EL (cell line): ENCODE measurements at places on chromosomes 16 and 17.

- DNase-seq = no peak
Measured at GRCh38 chr17:8504460-8505207, 69.0 kb downstream of the NDEL1 start.

DNA sequence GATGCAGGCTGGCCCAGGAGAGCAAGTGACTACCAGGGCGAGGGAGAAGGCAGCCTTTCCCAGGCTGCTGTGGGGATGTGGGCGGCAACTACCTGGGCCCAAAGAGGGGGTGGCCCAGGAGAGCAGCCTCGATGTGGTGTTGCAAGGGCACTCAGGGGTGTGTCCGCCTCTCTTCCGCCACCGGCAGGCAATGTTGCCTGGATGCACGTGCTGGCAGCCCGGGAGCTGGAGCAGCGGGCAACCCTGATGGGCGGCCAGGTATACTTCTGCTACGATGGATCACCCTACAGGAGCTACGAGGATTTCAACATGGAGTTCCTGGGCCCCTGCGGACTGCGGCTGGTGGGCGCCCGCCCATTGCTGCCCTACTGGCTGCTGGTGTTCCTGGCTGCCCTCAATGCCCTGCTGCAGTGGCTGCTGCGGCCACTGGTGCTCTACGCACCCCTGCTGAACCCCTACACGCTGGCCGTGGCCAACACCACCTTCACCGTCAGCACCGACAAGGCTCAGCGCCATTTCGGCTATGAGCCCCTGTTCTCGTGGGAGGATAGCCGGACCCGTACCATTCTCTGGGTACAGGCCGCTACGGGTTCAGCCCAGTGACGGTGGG is 2.7 kb downstream of the HSD3B7 start:
- no peak for DNase-seq

DNA sequence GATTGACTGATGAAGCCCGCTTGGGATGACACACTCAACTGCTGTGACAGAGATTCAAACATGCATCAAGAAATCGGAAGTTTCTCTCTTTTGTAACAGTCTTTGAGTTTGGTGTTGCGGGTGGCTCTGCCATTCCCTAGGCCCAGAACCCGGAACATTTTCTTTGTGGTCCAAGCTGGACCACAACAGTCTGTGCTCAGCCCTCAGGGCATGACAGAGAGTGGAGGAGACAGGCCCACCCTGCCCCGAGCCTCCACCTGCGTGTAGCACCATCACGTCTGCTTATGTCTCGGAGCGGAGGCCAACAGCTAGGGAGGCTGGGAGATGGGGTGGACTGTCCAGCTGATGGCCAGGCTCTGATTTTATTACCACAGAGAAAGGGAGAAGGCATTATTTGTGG is 64.5 kb downstream of the SHISA6 start:
- no peak for DNase-seq

GRCh38 chr17:69060822-69061221 is at the start of gene ABCA9:
ABCA9 (minus strand) TSS chr17:69060927; CDS start chr17:69051126, 9,801 bp downstream.
- DNase-seq = no peak

GRCh38 chr16:11957591-11958395 is 7.2 kb upstream of the TNFRSF17 start:
- DNase-seq = no peak

- no peak for DNase-seq
Measured at GRCh38 chr17:28738680-28739384, 5.0 kb upstream of the TRAF4 start.

DNA sequence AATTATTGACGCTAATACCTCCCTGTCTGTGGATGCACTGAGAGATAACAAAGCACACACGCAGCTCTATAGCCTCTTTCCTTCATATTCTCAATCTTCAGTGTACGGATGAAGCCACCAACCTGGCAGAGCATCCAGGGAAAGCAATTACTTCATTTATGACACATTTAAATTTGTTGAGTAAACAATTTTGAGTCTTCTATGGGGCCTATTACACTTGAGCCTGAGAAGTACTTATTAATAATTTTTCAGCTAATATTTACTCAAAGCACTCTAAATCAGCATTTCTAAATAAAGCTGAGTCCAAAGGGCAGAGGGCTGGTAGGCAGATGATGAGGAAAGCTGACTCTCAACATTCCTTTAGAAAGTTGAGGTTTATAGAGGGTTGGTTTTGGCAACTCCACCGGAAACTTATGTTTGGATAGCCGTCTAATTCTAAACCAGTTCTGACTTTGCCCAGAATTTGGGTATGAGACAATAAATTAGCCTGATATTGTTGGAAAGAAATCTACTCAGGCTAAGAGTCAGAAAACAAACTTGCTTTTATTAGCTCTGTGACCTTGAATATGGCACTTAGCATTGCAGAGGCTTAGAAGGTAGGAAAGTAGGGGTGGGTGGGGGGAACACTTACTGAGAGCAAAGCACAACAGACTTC is 643.5 kb downstream of the CDH11 start:
- DNase-seq = peak; percentile 72

- DNase-seq = no peak
Measured at GRCh38 chr16:30397056-30397455, 1.8 kb downstream of the ZNF48 start.

DNA sequence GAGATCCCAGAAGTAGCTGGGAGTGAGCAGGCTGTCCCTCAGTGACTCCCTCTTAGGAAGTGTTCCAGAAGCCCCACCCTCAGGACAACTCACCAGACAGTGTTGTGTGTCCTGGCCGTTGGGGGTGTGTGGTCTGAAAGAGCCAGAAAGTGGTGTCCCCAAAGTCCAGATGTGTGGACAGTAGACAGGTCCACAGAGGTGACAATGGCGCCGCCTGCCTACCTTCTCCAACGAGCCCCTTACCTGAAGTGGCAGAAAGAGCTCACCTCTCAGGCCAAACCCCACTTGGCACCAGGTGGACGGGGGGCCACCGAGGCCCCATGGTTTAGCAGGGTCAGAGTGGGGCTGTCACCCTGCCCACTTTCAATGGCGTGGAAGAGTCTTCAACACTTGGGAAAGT is 19.9 kb downstream of the C17orf100 start:
- no peak for DNase-seq

- no peak for DNase-seq
Measured at GRCh38 chr17:74527081-74527480, 4.2 kb downstream of the CD300LB start.

- no peak for DNase-seq
Measured at GRCh38 chr17:32440722-32441121, 3.6 kb upstream of the PSMD11 start.

- no peak for DNase-seq
Measured at GRCh38 chr17:73365301-73365874, 53.6 kb upstream of the CDC42EP4 start.

- no peak for DNase-seq
Measured at GRCh38 chr17:80992948-80993624, 1.4 kb downstream of the CHMP6 start.

- DNase-seq = no peak
Measured at GRCh38 chr16:46930861-46931260, 42.6 kb downstream of the DNAJA2 start.

- DNase-seq = peak; percentile 72
Measured at GRCh38 chr16:84970447-84971127, 40.7 kb downstream of the ZDHHC7 start.

DNA sequence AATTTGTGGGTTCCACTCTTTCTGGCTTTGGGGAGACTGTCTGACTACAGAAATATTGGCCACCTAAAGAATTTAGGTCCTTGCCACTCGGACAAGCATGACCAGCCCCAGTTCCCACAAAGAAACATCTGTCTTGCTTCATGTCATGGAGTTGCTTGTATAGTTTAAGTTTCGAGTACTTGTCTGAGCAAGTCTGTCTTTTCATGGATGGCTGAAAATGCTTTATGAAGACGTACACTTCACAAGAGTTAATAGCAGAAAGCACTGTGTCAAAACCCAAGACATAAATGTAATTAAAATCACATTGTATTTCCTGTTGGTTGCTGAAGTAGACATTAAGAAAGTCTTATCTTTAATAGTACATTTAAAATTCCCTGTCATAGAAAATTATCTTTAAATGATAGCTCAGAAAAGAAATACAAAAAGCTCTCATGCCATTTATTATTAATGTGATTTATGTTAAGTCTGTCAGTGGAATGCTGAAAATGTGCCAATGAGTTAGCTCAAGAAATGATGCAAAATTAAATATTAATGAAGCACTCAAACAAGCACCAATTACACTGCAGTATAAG is 29.8 kb upstream of the XYLT2 start:
- DNase-seq = no peak

DNA sequence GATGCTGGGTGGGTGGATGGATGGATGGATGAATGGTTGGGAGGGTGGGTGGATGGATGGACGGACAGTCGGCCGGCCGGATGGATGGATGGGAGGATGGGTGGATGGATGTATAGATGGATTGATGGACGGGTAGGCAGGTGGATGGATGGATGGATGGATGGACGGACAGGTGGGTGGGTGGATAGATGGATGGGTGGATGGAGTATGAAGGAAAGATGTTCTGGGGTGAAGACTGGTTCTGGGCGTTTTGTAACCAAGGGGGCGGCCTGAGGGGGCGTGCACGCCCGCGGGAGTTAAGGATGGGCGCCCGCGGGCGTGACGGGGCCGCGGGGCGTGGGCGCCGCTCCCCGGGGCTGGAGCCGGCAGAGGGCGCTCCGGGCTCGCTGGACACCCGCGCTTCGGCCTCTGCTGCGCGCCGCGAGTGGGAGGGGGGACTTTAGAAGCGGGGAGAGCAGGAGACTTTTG is at the start of gene NECAB2:
Gene NECAB2, plus strand, starts transcription at position 407 of the 468 bp plus-strand sequence. CDS start 405 bp downstream, outside the sequence.
- peak; percentile 30 for DNase-seq

DNA sequence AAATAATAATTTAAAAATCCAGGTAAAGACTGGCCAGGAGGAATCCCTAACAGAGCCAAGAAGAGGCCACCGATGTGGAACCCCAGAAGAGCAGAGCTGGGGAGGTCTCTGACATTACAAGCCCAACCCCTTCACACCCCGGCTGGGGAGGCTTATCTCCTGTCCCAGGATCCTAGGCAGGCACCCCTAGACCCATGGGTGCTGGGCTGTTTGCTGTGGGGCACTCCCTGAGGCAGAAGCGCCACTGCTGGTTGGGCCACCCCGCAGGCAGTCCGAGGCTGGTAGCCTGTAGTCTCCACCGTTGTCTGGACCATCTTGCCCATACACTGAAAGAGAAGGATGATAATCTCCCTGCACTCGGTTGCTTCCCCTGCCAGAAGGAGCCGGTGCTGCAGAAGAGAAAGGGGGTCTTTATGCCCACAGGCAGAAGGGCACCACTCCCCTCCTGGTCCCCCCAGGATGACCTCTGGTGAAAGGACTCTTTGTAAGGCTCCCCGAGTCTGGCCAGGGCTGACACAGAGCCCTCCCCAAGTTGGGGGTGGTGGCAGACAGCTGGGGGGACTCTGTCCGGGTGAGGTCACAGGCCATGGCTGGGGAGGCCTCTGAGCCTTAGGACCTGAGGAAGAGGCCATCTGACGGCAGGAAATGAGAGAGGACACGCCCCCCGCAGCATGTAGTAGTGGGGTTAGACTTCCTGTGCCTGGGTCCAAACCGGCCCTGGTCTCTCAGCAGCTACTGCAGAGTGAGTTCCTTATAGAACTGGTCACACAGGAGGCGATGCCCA is 34.2 kb downstream of the CFAP20 start:
- DNase-seq = no peak

DNA sequence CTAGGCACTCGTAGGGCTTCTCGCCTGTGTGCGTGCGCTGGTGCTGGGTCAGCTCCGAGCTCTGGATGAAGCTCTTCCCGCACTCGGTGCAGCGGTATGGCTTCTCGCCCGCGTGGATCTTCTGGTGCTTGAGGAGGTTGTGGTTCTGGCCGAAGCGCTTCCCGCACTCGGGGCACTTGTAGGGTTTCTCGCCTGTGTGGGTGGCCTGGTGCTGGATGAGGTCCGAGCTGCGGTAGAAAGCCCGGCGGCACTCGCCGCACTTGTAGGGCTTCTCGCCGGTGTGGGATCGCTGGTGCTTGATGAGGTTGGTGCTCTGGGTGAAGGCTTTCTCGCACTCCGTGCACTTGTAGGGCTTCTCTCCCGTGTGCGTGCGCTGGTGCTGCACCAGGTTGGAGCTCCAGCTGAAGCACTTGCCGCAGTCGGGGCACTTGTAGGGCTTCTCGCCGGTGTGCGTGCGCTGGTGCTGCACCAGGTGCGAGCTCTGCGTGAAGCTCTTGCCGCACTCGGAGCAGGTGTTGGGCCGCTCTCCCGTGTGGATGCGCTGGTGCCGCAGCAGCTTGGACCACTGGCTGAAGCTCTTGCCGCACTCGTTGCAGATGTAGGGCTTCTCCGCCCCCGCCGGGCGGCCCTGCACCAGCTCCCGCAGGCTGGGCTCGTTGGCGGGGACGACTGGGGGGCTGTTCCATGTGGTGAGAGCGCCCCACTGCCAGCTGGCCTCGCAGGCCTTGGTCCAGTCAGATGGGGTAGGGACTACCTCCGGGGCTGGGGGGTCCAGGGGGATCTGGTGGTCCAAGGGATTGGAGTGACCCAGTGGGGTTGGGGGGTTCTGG is 3.5 kb downstream of the ZNF629 start:
- no peak for DNase-seq

DNA sequence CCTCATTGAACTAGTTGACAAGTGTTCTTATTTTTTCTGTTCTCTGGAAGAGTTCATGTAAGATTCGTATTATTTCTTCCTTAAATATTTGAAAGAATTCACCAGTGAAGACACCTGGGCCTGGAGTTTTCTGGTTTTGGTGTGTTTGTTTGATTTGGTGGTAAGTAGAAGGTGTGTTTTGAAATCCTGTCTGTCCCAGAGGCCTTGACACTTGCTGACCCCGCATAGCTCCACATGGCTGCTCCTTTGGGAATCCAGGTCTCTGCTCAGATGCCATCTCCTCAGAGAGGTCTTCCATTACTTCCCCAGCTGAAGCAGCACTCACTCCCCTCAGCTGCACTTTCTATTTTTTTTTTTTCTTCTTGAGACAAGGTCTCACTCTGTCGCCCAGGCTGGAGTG is 5.7 kb upstream of the NUP93 start:
- DNase-seq = no peak

GRCh38 chr16:11824362-11824761 is 27.0 kb downstream of the RSL1D1 start:
- DNase-seq = no peak

DNA sequence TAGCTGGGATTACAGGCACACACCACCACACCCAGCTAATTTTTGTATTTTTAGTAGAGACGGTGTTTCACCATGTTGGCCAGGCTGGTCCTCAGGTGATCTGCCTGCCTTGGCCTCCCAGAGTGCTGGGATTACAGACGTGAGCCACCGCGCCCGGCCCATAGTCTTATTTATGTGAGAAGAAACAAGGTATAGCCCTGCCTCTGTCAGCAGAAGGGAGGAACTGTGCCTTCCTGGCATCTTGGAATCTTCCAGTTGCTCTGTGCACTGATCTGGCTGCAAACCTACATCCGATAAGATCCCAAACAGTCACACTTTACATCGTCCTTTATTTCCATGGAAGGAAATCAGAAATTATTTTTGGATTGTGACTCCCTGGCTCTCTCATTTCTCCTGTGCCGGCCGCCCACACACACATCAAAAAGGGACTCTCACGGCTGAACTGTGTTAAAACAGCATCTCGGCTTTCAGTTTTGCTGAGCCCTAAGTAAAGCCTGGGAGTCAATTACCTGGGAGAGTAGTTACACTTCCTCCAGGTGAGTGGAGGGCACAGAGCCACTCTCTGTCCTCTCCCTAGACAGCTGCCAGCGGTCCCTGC is 23.3 kb downstream of the WIPI1 start:
- no peak for DNase-seq

- DNase-seq = no peak
Measured at GRCh38 chr17:3665834-3666233, 2.5 kb downstream of the TAX1BP3 start.
